ENCODE measurements at places on chromosomes 3 and 15.

- no peak for DNase-seq
Measured at GRCh38 chr15:64191971-64192830, 29.4 kb upstream of the PPIB start.

- DNase-seq: no peak
Measured at GRCh38 chr3:28122227-28122626, 119.2 kb upstream of the CMC1 start.

DNA sequence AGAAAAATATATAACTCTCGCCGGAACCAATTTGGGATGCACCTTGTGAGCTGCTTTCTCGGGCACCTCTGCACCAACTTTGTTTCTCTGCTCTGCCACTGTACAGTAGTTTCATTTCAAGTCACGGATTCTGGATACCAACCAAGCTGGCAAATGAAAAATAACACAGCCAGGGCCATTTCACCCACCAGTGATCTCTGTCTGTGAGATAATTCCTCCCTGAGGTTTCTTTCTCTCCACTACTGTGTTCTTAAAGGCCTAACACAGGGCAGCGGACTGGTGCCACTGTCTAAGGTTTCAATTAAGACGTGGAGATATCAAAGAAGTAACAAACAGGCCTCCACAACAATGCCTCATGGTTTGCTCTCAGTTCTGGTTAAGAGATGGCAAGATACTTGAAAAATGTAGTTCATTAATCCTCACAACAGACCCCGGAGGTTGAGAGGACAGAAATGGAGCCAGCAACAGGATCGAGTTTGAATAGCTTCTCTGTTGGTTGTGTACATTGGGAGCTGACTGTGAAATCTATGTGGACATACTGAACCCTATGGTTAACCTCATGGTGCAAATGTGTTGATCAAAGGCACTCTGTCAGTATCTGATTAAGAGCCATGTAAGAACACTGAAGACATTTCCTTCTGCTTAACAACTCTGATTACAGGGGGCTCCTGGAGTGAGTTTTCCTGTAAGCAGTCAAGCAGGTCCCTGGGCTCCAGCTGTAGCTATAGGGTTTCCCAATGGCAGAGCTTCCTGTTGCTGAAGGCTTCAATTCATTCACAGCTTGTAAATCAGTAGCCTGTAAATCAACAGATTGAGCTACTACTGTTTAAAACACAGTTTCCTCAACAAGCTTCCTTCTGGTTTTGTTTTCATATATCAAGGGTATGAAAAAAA lies 470.5 kb downstream of the EPHA3 start:
- no peak for DNase-seq

DNA sequence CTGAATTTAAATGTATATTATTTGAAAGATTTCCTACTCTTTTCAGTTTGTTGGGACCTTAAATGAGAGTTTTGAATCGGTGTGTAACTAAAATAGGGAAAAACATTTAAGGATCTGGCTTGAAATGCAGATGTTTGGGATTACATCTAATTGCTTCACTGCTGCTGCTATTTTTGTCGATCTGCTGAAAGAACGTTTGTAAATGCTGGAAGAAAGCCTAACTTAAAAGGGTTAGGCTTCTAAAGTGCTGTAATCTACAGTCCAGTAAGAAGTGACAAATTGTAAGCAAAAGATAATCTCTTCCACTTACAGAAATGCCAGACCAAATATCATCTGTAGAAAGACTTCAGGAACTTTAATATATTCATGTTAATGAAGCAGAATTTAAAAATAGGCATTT lies 691.6 kb downstream of the ZNF385D start:
- DNase-seq: no peak

DNA sequence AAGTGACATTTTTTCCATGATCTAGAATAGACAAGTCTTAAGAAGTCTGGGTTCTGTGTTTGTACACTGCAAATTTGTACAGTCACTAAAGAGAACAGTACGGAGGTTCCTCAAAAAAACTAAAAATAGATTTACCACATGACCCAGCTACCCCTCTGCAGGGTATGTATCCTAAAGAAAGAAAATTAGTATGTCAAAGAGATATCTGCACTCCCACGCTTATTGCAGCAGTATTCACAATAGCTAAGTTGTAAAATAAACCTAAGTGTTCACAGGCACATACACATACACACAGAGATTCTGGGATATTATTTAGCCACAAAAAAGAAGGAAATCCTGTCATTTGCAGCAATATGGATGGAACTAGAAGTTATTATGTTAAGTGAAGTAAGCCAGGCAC lies 120.4 kb downstream of the ZIC1 start:
- no peak for DNase-seq

- DNase-seq: no peak
Measured at GRCh38 chr3:159934216-159934615, 54.4 kb upstream of the IL12A start.

- no peak for DNase-seq
Measured at GRCh38 chr15:74815121-74815934, 2.7 kb downstream of the LMAN1L start.

DNA sequence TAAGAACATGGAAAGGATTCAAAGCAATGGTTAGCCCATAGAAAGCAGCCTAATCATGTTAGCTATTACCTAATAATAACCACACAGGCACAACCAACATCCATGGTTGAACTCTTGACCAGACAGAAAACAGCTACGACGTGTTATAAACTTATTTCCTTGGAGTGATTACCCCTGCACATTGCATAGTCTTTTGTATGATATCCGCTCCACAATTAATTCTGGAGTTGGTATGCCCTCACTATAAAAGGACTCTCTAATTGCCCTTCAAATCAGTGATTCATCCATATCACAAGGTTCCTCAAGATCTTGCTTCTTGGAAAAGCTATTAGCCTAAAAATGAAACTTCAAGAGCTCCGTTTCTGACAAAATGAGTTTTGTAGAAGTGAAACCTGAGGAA lies 117.9 kb downstream of the SYNPR start:
- DNase-seq: no peak

- DNase-seq: no peak
Measured at GRCh38 chr3:44989636-44990373, 13.8 kb downstream of the EXOSC7 start.

GRCh38 chr15:87561641-87562040 lies 694.9 kb downstream of the NTRK3 start:
- no peak for DNase-seq

- no peak for DNase-seq
Measured at GRCh38 chr3:55661571-55661970, 174.5 kb upstream of the WNT5A start.

DNA sequence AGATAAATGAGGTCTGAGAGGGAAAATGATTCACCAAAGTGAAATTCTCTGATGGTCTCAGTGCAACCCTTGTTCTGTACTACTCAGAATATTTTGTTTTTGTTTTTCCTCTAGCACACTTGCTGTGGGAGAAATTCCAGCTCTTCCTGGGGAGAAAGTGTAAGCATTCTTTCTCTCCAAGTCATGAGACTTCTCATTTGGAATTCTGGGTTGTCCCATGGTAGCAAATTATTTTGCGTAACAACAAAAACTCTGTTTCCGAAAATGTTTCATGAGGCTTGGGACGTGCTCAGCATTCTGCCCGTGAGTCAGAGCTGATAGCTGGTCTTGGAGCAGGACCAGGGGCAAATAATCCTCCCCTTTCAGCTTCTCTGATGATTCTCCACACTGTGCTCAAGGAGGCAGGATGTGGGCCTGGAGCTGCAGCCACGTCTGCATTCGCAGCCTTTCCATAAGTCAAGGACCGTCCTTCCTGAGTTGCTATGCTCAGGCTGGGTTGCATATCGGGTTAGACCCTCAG lies 70.3 kb downstream of the SENP2 start:
- DNase-seq: no peak

GRCh38 chr3:45724911-45725310 lies 35.7 kb downstream of the SACM1L start:
- DNase-seq: no peak

- no peak for DNase-seq
Measured at GRCh38 chr3:27614592-27614991, 107.5 kb downstream of the EOMES start.

DNA sequence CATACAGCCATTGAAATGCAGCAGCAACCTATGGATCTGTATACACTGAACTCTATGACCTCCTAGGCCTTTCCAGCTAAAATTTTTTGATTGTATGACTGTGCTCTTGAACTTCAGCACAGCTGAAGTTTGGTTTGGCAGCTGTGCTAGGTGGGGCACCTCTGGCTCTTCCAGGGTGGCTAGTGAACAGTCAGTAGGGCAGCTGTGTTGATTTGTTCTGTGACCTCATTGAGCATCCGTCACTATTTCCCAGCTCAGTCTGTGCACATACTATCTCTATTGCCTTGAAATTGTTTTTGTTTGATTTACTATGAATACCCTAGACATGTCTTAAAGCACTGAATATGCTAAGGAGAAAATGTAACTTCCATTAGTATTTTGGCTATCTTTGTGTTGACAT lies 363.2 kb upstream of the NAALADL2 start:
- DNase-seq: no peak

DNA sequence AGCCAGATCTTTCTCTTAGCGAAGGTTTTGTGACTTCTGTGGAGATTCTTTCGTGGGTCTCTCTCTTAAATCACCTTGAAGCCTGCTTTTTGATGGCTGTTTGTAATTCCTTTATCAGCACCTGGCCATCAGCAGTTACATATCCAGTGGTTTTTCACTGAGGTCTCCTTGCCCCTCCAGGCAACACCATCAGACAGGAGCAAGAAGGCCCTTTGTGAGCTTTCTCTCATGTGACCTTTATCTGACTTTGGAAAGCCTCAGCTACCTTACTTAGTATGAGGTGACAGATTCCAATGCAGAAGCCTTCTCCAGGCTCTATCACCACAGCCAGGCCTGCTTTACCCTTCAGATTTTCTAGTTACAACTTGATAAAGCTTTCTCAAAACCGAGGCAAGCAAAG lies 30.0 kb upstream of the P3H2 start:
- DNase-seq: no peak

- no peak for DNase-seq
Measured at GRCh38 chr3:47890828-47891612, 88.1 kb downstream of the DHX30 start.

- DNase-seq: no peak
Measured at GRCh38 chr15:38768970-38769369, 204.4 kb upstream of the RASGRP1 start.

GRCh38 chr15:65385870-65386258 lies 8.1 kb upstream of the IGDCC3 start:
- DNase-seq: no peak

DNA sequence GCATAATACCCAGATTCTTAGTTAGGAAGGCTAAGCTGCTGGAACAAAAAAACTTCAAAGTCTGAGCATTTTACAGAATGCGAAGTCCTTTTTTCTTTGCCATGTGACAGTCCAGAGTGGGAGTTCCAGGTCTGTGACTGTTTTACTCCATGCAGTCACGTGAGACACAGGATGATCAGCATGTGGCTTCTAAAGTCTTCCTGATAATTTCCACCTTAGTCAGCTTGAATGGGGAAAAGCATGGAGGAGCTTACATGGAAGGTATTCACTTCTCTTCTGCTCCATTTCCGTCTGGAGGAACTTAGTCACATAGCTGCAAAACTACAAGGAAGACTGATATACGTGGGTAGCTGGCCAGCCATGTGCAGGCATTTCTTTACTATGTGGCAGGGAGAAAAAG lies 1.7 kb downstream of the SNTN start:
- DNase-seq: no peak

DNA sequence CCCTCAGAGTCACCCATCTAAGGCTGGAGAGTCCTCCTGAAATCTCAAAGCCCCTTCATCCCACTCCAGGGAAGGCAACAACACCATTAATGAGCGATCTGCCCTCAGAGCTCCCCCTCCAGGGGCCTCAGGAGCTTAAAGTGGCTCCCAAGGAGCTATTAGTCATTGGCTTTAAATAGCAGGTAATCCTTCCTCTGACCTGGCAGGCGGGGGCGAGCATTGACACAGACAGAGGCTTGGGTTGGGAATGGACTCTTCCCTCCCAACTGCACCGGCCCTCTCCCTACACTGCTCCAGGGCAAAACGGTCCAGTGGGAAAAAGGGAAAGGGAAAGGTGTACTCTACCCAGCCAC lies 1.4 kb downstream of the MFGE8 start:
- DNase-seq: no peak

GRCh38 chr15:36632226-36632625 lies 52.8 kb downstream of the CDIN1 start:
- no peak for DNase-seq

- no peak for DNase-seq
Measured at GRCh38 chr3:176041812-176042211, 1155.5 kb downstream of the TBL1XR1 start.

DNA sequence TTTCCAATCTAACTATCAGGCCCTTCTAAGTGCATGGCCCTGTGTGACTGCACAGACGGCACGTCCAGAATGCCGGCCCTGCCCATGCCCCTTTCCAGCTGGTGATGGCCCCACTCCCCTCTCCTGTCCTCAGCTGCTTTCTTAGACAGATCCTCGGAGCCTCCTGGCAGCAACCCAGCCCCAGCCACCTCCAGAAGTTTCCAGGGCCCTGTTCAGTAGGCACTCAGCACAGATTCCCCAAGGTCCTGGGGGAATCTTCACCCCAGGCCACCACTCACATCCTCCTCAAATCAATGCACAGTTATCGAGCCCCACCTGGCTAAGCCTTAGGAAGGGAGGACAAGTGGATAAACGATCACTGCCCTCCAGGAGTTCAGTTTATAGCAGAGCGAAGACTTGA lies 1.4 kb upstream of the CRABP1 start:
- DNase-seq: no peak

- no peak for DNase-seq
Measured at GRCh38 chr3:9116336-9116735, 133.1 kb downstream of the SRGAP3 start.

DNA sequence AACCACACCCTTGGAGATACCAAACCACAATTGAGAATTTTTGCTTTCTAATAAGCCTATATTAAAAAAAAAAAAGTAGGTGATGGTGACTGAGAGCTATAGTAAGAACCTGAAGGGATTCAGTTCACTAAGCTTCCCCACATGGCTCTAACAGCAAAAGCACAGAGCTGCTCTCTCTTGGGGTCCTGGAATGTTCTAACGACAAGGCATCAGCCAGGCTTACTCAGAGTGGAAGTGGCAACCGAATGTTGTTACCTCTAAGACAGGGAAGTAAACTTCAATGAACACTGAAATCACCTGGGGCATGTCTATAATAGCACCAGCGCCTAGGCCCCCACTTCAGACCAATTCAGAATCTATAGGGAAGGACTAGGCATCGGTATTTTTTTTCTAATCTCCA lies 397.7 kb downstream of the MAGI1 start:
- DNase-seq: no peak

GRCh38 chr3:133965013-133965570 lies 64.6 kb downstream of the SLCO2A1 start:
- no peak for DNase-seq

- DNase-seq: no peak
Measured at GRCh38 chr3:133915685-133916658, 20.3 kb upstream of the RAB6B start.

- no peak for DNase-seq
Measured at GRCh38 chr3:150377601-150378300, 30.3 kb upstream of the TSC22D2 start.

Measured in hematopoietic multipotent progenitor cell treated with erythropoietin and hydrocortisone succinate and interleukin-3 and kit ligand, for 15 days (in vitro differentiated cells).